ENCODE measurements at places on chromosomes 3 and 15. TPM values are rescaled to one million over a fixed set of nuclear protein-coding genes. Genes with fewer than 3 reads are reported as not detected.

The PLIN1 gene
- 0.06 TPM for polyA plus RNA-seq

The EOMES gene
- polyA plus RNA-seq: not detected

The MED12L gene
- 0.06 TPM for polyA plus RNA-seq

The MITF gene
- 27.9 TPM for polyA plus RNA-seq

The ZSCAN2 gene
- 6.3 TPM for polyA plus RNA-seq

The TMC3 gene
- polyA plus RNA-seq: not detected

The CHRNA7 gene
- 0.05 TPM for polyA plus RNA-seq

The ACKR2 gene
- polyA plus RNA-seq: not detected

The TRAIP gene
- 5.8 TPM for polyA plus RNA-seq

The DUOXA2 gene
- not detected for polyA plus RNA-seq

The PAQR5 gene
- polyA plus RNA-seq: 2.1 TPM

The ITIH1 gene
- not detected for polyA plus RNA-seq

The ST8SIA2 gene
- polyA plus RNA-seq: not detected

The CAMK1 gene
- 32.6 TPM for polyA plus RNA-seq

The GHRL gene
- polyA plus RNA-seq: not detected

The WDR6 gene
- polyA plus RNA-seq: 100 TPM

The KNG1 gene
- polyA plus RNA-seq: not detected

The ZBTB47 gene
- polyA plus RNA-seq: 19.2 TPM

The SCG3 gene
- polyA plus RNA-seq: not detected

The ATP13A3 gene
- 47.1 TPM for polyA plus RNA-seq

The CISH gene
- polyA plus RNA-seq: 2.6 TPM

The NPAP1 gene
- polyA plus RNA-seq: not detected

The SSUH2 gene
- polyA plus RNA-seq: 0.25 TPM

The GHSR gene
- polyA plus RNA-seq: not detected

The GOLGA8S gene
- polyA plus RNA-seq: 0.01 TPM

The NECTIN3 gene
- polyA plus RNA-seq: 24.7 TPM

The GOLGA8J gene
- not detected for polyA plus RNA-seq

The TTLL13 gene
- 0.04 TPM for polyA plus RNA-seq

The TRPM1 gene
- 0.44 TPM for polyA plus RNA-seq

The AADAC gene
- not detected for polyA plus RNA-seq

The CKMT1A gene
- not detected for polyA plus RNA-seq

The ZNF662 gene
- polyA plus RNA-seq: 2.1 TPM

The TRIM42 gene
- polyA plus RNA-seq: not detected

The ATOSA gene
- polyA plus RNA-seq: 21.1 TPM

The TMED3 gene
- 366 TPM for polyA plus RNA-seq

The CDCP1 gene
- 1.3 TPM for polyA plus RNA-seq

The RABL3 gene
- polyA plus RNA-seq: 2.6 TPM

The CAMKV gene
- not detected for polyA plus RNA-seq

The CACNA2D3 gene
- polyA plus RNA-seq: 0.81 TPM

The GXYLT2 gene
- 6.3 TPM for polyA plus RNA-seq

The MASP1 gene
- polyA plus RNA-seq: 244 TPM

The CPNE9 gene
- polyA plus RNA-seq: not detected

The ACSBG1 gene
- 0.01 TPM for polyA plus RNA-seq

The PEAK1 gene
- polyA plus RNA-seq: 49.1 TPM

The CCR3 gene
- polyA plus RNA-seq: not detected

The GABRG3 gene
- not detected for polyA plus RNA-seq

The SH3GL3 gene
- polyA plus RNA-seq: not detected

The PTPRG gene
- 21.5 TPM for polyA plus RNA-seq

The GOLGA6A gene
- not detected for polyA plus RNA-seq

The CCR8 gene
- not detected for polyA plus RNA-seq

The SEMA3G gene
- polyA plus RNA-seq: not detected

The CRYGS gene
- 2.0 TPM for polyA plus RNA-seq

The IQCF5 gene
- not detected for polyA plus RNA-seq

The GOLGA8M gene
- polyA plus RNA-seq: 0.63 TPM

The UBE3A gene
- polyA plus RNA-seq: 36.2 TPM

The THRB gene
- 0.83 TPM for polyA plus RNA-seq

The AGBL1 gene
- polyA plus RNA-seq: not detected

The CCK gene
- 0.16 TPM for polyA plus RNA-seq
